H9 (cell line): ENCODE measurements at places on chromosomes 7 and 10.

DNA sequence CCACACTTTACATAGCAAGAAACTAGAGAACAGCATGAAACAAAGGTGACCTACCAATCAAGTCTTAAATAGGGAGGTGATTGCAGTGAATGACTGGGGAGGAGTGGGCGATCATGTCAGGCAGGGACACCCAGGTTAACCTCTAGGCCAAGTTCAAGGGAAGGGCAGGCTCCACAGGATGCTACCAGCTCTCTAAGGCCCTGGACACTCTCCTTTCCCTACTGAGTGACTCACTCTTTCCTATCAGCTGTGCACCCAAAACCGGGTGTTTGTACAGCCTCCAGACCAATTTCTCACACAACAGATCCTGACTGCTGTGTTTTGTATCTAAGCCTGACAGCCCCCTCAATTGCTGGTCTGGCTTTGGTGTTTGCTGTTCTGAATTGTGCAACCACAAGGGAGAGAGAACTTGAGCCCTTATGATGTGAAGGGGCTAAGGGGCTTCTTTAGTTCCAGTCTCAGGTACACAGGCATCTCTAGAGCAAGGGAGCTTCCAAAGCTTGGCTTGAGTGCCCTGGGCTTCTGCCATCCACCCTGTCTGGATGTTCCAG lies 107.8 kb downstream of the TBXAS1 start:
- DNase-seq: no peak

DNA sequence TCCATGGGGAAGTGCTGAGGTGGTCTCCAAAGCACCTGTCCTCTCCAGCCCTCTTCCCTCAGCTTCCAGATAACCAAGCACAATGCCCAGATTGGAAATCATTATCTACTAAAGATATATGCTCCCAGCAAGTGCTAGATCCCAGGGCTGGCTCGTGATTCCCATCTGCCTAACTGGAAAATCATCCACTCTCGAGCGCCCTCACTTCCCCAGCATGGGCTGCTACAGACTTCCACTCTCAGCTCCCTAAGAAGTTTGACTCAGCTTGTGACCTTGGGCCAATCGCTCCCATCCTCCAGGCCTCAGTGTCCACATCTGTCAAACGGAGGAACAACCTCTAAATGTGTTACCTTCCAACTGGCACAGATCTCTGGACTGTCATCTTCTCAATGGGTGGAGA lies 112.4 kb upstream of the ZMIZ1 start:
- DNase-seq: no peak

DNA sequence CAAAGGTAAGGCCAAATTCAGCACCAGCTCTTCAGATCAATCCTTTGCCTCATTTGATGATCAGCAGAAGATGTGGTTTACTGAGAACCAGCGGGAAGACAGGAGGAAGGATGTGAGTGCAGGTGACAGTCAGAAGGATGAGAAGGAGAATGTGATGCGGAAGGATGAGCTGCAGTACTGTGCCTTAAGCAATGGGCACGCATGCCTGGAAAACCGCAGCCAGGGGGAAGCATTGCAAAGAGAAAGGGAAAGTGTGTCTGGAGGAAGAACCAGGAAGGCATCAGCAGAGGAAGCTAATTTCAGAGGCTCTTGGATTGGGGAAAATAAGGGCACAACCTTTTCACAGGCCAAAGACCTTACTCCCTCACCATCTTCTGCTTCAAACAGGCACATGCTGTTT lies 25.7 kb downstream of the C10orf71 start:
- peak; percentile 44 for DNase-seq

DNA sequence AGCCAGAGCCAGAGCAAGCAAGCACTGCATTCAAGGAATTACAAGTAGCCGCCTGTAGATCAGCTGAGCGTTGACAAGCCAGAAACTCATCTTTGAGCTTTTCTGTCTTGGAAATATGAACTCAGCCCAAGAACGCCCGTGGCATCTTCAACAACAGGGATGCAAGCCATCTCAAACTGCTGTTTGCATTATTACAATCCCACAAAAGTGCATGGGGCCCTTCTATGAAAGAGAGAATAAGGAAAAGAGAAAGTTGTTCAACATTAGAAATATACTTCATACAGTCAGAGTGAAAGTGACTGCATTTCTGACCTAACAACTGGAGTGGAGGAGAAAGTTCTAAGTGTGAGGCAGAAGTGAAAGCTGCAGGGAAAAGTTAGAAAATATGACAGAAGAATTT lies 6.5 kb downstream of the SGCE start:
- no peak for DNase-seq

DNA sequence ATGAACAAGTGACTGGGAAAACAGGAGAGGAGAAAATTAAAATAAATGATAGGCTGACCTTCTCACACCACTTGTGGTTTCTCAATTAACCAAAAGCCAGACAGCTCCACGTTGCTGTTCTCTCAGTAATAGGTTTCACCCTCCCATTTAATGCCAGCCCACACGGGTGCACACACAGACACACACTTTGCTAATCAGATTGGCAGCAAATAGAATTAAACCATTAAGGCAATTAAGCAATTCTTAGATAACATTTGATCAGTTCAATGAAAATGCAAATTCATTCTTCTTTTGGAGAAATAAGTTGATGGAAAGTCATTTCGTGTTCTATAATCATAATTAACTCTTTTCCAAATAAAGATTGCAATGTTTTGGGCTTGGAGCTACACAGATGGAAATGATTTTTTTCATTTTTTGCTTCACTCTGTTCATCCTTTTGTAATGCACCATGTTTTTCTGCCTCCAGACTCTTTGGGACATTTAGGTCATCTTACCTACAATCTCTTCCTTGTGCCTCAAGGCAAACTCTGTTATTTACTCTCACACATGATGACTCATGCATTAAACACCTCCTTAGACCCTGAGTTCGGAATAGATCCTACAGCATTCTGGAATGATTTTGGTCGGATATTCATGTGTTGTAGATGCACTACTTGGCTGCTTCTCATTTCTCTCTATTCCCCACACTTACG lies 700.7 kb downstream of the AUTS2 start:
- no peak for DNase-seq

DNA sequence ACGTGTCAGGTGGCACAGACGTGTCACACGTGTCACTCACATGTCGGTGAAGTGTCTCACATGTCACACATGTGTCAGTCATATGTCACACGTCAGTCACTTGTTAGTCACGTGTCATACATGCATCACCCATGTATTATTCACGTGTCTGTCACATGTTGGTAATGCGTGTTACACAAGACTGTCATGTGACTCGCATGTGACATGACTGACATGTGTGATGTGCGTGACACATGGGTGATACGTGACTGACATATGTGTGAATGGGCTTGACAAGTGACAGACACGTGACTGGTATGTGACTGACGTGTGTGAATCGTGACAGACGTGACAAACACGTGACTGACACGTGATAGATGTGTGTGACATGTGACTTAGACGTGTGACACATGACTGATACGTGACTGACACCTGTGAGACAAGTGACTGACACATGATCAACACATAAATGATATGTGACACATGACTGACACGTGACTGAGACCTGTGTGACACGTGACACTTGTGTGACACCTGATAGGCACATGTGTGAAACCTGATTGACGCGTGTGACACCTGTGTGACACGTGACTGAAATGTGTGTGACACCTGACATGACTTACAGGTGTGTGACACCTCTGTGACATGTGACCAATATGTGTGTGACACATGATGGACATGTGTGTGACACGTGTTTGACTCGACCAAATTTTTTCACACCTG lies 56.1 kb downstream of the ZNF92 start:
- no peak for DNase-seq

DNA sequence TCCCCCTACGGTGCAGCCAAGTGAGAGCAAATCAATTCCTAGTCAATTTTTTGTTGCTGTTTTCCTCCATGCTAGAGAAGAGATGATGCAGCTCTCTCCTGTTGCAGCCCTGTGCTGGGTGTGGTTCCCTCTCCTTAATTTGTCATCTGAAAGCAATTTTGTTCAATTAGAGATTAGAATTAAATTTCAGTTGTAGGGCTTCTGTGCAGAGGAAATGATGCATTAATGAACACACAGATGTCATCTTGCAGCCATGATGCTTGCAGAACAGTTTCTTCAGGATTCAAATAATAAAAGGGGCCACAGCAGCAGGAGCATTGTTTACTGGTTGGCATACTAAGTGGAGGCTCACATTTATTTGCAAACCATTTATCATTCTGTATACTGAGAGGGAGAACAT lies 266.0 kb downstream of the AUTS2 start:
- no peak for DNase-seq

DNA sequence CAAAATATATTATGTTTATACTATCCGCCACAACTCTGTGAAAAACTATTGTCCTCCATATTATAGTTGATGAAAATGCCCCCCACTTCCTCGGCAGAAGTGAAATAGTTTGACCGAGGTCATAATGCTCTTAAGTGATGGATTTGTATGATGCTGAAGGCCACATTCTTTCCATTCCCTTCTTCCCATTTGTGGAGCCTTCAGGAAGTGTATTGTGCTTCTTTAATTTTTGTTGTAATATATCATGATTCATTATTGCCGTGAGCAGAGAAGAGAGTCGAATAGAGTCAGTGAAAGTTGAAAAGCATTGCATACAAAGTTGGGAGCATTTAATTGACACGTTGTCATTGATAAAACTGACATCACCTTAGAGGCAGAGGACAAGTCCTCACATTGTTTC lies 460.3 kb downstream of the SUGCT start:
- DNase-seq: no peak

DNA sequence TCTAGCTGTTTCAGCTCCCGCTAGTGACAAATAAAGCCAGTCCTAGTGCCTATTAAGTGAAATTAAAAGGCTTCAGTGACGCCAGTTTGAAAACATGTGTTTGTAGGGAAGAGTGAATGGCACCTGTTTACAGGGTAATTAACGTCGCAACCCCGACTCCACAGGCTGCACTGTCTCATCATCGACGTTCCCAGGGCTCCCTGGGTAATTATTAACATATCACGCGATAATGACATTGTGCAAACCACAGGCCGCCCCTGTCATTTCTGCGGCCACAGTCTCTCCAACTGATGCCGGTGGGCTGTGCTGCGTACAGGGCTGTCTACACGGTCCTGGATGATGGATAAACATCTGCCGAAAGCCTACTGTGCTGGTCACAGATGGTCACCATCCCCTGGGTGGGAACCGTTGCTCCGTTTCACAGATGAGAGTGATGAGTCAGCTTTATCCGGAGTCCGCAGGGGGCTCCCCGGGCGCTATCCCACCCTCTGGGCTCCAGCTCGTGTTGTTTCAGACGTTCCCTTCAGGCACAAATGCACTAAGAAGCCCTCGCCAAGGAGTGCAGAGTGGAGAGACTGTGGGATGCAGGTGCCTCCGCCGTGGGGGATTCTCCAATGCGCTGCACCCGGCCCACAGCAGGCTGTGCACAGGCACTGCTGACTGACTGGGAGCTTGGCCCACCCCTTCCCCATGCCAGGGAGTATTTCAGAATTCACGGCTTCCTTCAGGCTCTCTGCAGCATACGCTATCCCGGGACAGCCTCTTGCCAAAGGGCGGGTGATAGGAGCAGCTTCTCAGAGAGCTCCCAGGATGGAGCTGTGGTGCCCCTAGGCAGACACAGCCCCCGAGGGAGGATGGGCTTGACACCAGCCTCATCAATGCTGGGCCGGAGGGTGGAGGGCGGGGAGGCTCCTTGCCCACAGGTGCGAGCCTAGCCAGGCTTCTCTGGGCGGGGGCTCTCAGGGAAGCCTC lies 491.8 kb upstream of the FOXK1 start:
- DNase-seq: no peak

DNA sequence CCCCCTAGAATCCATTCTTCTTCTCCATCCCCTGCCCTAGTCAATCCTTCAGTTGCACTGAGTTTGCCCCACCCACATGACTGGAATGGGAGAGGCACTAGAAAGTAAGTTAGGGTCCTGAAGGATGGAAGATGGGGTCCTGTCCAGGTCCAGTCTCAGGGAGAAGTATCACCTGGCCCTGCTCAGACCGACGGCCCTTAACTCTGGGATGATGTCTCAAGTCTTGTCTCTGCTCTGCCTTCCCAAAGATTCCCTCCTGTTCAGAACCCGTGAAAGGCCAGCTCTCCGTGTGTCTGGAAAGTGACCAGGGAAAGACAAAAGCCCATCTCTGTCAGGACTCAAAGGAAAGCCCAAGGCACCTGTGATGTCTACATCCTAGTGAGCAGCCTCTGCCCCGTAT lies 88.8 kb downstream of the OAT start:
- no peak for DNase-seq

- DNase-seq: no peak
Observed at GRCh38 chr7:26437003-26437532, 145.4 kb downstream of the SNX10 start.

DNA sequence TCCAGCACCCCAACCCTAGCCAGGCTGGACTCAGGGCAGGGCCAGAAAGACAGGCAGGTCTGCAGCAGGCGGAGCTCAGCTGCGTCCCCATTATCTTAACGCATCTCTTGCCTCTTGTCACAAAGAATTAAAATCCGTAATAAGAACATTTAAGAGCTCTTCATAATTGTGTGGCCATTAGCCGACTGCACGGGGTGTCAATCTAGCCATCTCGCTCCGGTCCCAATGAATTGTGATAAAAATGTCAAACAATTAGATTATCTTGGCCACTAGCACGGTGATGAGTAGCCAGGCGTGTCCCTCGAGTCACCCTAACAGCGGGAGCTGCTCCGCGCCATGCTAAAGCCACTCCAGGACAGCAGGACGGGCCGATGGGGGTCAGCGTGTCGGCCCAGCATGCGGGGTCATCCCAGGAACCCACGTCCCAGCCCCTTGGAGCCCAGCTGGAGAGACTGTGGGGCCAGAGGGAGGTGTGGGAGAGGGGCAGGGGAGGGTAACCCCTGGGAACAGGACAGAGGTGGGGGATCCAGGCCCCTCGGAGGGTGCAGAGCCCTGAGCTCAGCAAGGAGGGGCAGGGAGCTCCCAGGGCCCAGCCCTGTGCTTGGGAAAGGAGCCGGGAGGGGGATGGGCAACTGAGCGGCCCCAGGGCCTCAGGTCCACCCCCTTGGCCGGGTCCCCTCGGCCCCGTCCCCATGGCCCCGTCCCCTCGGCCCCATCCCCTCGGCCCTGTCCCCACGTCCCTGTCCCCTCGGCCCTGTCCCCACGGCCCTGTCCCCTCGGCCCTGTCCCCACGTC lies 17.7 kb upstream of the NKX6-2 start:
- DNase-seq: no peak

DNA sequence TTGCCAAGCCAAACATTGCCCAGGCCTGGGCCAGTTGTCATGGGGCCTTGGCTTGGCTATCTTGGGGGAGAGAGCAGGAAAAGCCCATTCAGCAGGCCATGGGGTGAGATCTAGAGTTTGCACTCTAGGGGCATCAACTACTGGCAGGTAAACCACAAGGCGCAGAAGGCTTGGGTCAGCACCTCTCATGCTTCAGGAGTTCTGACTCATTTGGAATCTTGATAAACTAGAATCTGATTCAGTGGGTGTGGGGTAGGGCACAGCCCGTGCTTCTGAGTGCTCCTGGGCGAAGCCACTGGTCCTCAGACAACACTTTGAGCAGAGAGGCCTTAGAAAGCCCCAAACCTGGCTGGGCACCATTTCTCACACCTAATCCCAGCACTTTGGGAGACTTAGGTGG lies 81.1 kb downstream of the RGS10 start:
- no peak for DNase-seq

- no peak for DNase-seq
Observed at GRCh38 chr10:77541944-77542343, 95.7 kb downstream of the KCNMA1 start.

GRCh38 chr7:158658475-158658874 lies 46.1 kb downstream of the NCAPG2 start:
- DNase-seq: no peak

- DNase-seq: no peak
Observed at GRCh38 chr7:5255832-5256231, 26.9 kb upstream of the SLC29A4 start.
